Psoas muscle (tissue), 8 donors: ENCODE measurements at places on chromosomes 5 and 9. TPM values are rescaled to one million over a fixed set of nuclear protein-coding genes. Genes with fewer than 3 reads are reported as not detected.

- no peak for DNase-seq
These were observed 114.7 kb downstream of the KIAA0825 start for GRCh38 chr5:94503677-94504076.

DNA sequence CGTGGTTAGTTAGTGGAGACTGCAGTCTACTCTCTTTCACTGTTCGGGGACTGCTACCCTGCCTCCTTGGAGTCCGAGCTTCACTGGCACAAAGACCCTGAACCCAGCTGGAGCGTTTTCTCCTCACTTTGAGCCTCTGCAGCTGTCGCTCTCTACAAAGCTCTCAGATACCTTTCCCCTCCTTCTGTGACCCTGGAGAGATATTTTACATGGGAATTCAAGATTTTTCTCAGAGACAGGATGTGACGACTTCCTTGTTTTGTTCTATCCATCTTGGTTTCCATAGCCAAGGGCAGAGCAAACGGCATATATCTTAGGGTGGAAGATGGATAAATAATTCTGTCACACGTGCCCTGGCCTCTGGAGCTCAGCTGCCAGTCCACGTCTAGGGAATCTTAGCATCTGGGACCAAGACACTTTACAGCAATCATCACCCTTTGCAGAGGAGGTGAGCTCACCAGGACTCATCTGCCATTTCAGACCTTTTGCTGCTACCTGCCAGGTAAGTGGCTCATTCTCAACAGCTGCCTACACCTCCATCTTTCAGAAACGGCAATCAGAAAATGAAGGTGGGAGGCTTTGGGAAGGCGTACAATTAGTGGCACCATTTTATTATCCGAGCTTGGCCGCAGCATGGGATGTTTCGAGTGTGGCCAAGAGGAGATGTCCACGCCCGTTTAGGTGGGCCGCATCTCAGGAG lies at the start of gene BTNL9:
BTNL9 (plus strand) TSS at position 336 of the 700 bp plus-strand sequence. CDS start 5,224 bp downstream, outside the sequence.
- no peak for DNase-seq

DNA sequence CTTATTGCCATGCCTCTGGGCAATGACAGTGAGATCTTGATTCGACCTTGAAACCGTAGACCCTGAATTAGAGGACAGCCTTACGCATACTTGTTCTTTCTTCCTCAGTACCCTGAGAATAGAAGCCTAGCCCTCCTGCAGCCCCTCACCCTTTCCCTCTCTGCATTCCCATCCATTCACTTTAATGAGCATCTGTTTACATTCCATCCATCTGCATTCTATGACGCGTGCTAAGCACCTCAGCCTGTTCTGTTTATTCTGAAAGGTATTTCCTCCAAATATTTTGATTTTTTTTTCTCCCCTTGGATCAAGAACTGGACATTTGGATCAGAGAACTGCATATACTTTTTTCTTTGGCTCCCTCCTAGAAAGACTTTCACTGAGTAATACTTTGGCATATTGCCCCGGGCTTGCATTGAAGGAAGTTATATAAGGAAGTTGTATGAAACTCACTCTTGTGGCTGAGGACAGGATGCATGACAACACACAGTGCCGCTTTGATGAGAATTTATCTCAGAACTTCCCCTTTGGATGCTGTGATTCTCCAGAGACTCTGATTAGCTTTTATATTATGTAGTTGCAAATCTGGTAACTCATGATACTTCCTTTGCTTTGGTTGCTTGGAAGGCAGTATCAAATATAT lies 15.7 kb downstream of the TMEM8B start:
- no peak for DNase-seq

LRRC19 gene
- total RNA-seq, result not detected

GRCh38 chr9:35342221-35342958 lies 147.5 kb upstream of the RUSC2 start:
- DNase-seq, result no peak

DNA sequence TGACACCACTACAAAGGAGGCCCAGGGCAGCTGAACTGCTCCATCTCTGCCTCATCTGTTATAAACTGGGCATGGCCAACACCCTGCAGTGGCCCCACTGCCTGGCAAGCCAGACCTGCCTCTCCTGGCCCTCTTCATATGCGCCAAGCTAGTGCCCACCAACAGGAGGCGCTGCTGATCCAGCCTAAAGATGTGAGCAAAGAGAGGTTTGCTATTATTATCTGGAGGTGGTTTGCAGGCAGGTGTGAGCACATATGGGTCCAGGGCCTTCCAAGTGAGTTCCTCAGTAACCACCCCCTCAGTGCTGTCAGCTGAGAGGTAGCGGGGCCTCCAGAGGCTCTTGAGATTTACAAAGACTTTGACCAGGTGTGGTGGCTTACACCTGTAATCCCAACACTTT lies 232.2 kb downstream of the SYK start:
- DNase-seq, result no peak

DNA sequence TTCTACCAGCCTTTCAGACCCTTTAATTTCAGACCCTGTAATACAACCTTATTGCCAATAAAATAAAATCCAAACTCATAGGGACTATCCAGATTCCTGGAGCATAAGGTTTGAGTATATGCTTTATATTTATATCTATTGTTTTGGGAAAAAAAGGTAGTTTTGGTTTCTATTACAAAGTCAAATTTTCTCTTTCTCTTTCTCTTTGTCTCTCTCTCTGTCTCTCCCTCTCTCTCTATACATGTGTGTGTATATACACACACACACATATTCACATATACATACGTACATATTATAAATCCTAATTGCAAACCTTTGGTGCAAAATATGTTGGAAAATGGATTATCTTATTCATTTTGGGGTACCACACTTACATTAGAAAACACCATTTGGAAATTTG lies 39.0 kb downstream of the TMEM232 start:
- DNase-seq, result no peak

- DNase-seq, result no peak
These were observed 166.4 kb downstream of the PRR16 start for GRCh38 chr5:120630550-120630949.

DNA sequence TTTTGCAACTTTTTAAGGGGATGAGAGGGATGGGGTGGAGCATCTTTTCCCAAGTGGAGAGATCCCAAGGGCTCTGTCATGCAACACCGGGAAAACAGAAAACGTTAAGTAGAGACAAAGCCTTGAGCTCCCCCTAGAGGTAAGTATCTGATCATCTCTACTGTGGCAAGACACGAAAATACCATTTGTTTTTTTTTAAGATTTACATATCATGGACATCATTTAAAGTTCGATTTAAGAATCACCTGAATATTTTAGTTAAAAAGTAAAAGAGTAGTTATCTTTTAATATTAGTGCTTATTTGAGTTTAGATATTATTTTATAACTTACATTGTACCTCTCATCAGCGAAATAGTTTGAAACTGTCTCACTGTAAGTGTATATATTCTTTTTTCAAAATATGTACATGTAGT lies 200.4 kb downstream of the LRRC70 start:
- DNase-seq, result no peak

GRCh38 chr5:160643616-160644240 lies 208.3 kb downstream of the ATP10B start:
- DNase-seq, result no peak

PCDHB5 gene
- total RNA-seq, result 0.99 TPM

GRCh38 chr5:36593867-36594266 lies 12.5 kb upstream of the SLC1A3 start:
- DNase-seq, result no peak

IL5 gene
- total RNA-seq, result not detected

FRRS1L gene
- total RNA-seq, result not detected

- no peak for DNase-seq
These were observed 47.4 kb downstream of the NDUFS4 start for GRCh38 chr5:53607886-53608285.

ROR2 gene
- total RNA-seq, result 0.15 TPM

C9orf153 gene
- total RNA-seq, result 0.13 TPM

GRCh38 chr9:99073985-99074901 lies 30.7 kb upstream of the TGFBR1 start:
- no peak for DNase-seq

EGFLAM gene
- 36.2 TPM for total RNA-seq

SOX30 gene
- total RNA-seq, result not detected

RAD17 gene
- total RNA-seq, result 19.2 TPM

DNA sequence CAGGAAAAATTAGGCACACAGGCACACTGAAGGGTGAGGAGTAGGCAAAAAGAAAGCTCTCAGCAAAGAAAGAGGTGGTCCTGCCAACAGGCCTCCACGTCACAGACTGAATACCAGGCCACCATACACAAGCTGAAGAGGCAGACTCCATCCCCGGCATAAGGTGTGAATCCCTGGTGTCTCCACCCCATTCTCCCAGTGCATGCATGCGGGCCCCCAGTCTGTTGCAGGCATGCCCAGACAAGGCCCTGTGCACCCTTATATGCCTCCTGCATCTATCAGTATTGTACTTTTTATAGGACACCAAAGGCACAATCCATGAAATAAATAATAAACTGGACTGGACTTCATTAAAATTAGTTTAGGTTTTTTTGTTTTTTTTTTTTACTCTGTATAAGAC lies 73.1 kb downstream of the RGMB start:
- DNase-seq, result no peak

CEP72 gene
- 0.71 TPM for total RNA-seq

GRCh38 chr5:135391869-135392255 lies 7.2 kb downstream of the MACROH2A1 start:
- DNase-seq, result no peak

DNA sequence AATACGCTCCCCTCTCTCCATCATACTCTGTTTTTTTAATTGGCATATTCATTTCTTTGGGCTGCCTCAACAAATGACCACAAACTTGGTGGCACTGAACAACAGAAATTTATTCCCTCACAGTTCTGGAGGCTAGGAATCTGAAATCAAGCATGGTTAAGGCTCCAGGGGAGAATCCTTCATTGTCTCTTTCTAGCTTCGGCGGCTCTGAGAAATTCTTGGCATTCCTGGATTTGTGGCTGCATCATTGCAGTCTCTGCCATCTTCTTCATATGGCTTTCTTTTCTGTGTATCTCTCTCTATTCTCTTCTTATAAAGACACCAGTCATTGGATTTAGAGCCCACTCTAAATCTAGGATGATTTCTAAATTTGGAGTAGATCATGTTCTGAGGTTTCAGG lies 10.9 kb upstream of the SLC24A2 start:
- no peak for DNase-seq

GRCh38 chr5:35880156-35880555 lies 23.5 kb downstream of the IL7R start:
- no peak for DNase-seq

GRCh38 chr9:84698323-84698722 lies 28.8 kb downstream of the NTRK2 start:
- no peak for DNase-seq

DNA sequence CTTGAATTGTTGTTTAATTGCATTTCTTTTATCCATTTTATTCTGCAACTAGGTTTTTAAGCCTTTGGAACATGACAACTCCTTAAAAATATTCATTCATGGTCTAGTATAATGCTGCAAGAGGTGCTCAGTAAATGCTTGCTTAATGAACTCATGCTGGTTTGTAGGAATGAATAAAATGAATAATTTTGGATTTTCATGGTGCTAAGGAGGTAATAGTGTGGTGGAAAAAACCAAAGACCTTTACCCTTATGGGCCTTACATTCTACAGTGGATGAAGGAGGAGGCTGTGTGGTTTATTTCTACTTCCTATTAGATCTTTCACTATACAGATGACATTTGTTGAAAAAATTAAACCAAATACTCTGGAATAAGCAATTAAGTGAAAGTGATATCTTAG lies 43.4 kb downstream of the LRRTM2 start:
- DNase-seq, result no peak

LHX6 gene
- 2.7 TPM for total RNA-seq

- DNase-seq, result no peak
These were observed 19.3 kb upstream of the RAPGEF1 start for GRCh38 chr9:131759017-131759647.

- no peak for DNase-seq
These were observed 384.8 kb downstream of the PRR16 start for GRCh38 chr5:120848883-120849282.

GRCh38 chr5:10789726-10790125 lies 28.7 kb upstream of the DAP start:
- no peak for DNase-seq

- no peak for DNase-seq
These were observed 405.2 kb downstream of the ZNF608 start for GRCh38 chr5:124341066-124341858.

GRCh38 chr5:43514025-43514424 lies 923 bp downstream of the C5orf34 start:
- DNase-seq, result no peak

NME5 gene
- total RNA-seq, result 0.65 TPM

- DNase-seq, result peak; percentile 63
These were observed 1.4 kb upstream of the NFX1 start for GRCh38 chr9:33288828-33289483.

RGMB gene
- 14.1 TPM for total RNA-seq

DNA sequence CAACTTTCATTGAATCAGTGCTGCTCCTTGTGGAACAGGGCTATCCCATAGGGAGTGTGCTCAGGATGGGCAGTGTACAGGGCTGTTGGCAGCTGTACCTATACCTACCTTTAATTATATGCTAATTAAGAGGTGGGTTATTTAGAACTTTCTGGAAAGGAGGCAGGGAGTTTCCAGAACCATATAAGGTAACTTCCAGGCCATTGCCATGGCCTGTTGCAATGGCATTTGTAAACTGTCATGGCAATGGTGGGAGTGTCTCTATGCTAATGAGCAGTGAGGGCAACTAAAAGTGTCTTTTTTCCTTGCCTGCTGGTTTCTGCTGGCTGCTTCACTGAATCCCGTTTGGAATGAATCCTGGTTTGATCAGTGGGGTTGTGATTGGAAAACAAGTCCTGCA lies 2.3 kb upstream of the ARHGAP26 start:
- DNase-seq, result no peak

DNA sequence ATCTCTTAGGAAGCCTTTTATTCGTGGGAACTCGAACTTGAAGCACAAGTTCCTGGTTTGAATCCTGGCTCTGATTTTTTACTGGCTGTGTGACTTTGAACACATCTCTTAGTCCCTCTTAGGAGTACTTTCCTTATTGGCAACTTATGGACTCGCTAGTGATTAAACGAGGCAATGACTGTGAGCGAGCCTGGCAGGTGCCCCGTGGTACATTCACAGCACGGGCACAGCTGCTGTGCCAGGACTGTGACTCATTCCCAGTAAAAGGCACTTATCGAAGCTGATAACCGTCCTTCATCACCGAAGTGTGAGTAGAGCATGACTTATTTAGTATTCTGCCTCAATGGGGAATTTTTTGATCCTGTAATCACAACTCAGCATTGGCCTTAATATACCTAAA lies 22.7 kb downstream of the CFAP90 start:
- no peak for DNase-seq
